ENCODE measurements at places on chromosomes 7 and 10.

GRCh38 chr10:25174461-25175230 is at the start of gene GPR158:
TSS of gene GPR158 (plus strand) at chr10:25175001. CDS start at chr10:25175421, 420 bp downstream.
- peaks cover 71% of the 10 kb centered on the region for H3K27me3 ChIP-seq
- H3K27ac ChIP-seq = no peak within 1 kb of the TSS
- peak within 1 kb of the TSS; percentile 45 for H3K4me3 ChIP-seq
- H3K4me1 ChIP-seq = peaks cover 18% of the 10 kb centered on the region
- DNase-seq = peak; percentile 62
- H3K36me3 ChIP-seq = no peaks in the 10 kb centered on the region

DNA sequence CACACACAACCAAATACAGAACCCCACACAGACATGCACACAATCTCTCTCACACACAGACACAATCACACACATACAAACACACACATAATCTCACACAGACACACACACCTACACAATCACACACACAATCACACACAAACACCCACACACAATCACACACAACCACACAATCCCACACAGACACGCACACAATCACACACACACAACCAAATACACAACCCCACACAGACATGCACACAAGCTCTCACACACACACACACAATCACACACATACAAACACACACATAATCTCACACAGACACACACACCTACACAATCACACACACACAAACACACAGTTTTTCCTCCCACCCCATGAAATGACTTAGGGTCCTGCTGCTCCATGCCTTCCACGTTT is 160.4 kb upstream of the PFKP start:
- no peak for DNase-seq
- H3K27ac ChIP-seq = no peak overlapping the region
- H3K27me3 ChIP-seq = peaks cover 39% of the 10 kb centered on the region
- H3K4me1 ChIP-seq = peaks cover 18% of the 10 kb centered on the region
- H3K4me3 ChIP-seq = no peak overlapping the region

GRCh38 chr7:80047856-80048459 is 86.7 kb upstream of the GNAI1 start:
- H3K27ac ChIP-seq = no peak overlapping the region
- no peaks in the 10 kb centered on the region for H3K27me3 ChIP-seq
- DNase-seq = no peak
- H3K4me3 ChIP-seq = no peak overlapping the region
- peaks cover 3% of the 10 kb centered on the region for H3K4me1 ChIP-seq

GRCh38 chr7:10429031-10429430 is 544.6 kb upstream of the PHF14 start:
- no peaks in the 10 kb centered on the region for H3K36me3 ChIP-seq
- no peak overlapping the region for H3K27ac ChIP-seq
- H3K4me3 ChIP-seq = no peak overlapping the region
- H3K27me3 ChIP-seq = no peaks in the 10 kb centered on the region
- no peak for DNase-seq

- no peak for DNase-seq
- no peak overlapping the region for H3K27ac ChIP-seq
- no peak overlapping the region for H3K4me3 ChIP-seq
Measured at GRCh38 chr10:82883603-82884002, 1008.6 kb downstream of the NRG3 start.

DNA sequence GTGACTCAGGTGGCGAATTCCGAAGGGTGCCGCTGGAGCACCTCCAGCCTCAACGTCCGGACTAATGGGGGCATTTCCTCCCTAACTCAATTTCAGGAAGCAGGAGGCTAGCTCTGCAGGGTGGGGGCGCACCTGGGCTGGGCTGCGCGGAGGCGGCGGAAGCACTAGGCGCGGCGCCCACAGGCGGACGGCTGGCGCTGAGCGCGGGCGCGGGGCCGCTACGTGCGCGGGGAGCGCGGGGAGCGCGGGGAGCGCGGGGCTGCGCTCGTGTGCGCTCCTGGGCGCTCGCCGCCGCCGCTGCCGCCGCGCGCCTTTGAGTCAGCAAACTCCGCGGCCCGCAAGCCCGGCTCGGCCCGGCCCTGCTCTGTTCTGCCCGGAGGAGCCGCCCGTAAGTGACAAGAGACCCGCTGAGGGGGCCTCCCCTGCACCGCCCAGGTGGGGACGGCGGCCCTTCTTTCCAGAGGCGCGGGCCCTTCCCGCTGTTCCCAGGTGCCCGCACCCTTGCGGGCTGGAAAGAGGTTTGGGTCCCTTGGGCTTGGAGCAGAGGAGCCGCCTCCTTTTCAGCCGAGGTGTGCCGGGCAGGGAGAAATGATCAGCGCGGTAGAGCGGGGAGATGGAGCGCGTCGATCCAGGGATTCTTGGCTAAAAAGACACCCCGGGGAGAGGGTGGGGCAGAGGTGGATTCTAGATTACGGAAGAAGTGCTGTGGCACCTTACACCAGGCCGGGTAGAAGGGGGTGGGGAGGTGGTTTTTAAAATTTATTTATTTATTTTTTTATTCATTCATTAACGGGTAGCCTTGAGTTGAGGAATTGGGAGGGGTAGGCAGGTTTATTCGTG is at the start of gene SNX10:
TSS of gene SNX10 (plus strand) at position 164 of the 840 bp plus-strand sequence. CDS start 54,581 bp downstream, outside the sequence.
- H3K27ac ChIP-seq = peak within 1 kb of the TSS; percentile 90
- H3K4me1 ChIP-seq = peaks cover 41% of the 10 kb centered on the region
- H3K27me3 ChIP-seq = no peaks in the 10 kb centered on the region
- peak within 1 kb of the TSS; percentile 91 for H3K4me3 ChIP-seq
- H3K36me3 ChIP-seq = peaks cover 17% of the 10 kb centered on the region
- peak; percentile 78 for DNase-seq

GRCh38 chr10:119441921-119442757 is 100.4 kb downstream of the RGS10 start:
- no peak for DNase-seq
- no peak overlapping the region for H3K4me3 ChIP-seq
- peaks cover 8% of the 10 kb centered on the region for H3K4me1 ChIP-seq

GRCh38 chr10:46556515-46557318 is at the start of gene GPRIN2:
TSS of gene GPRIN2 (minus strand) at chr10:46556658. CDS start at chr10:46550736, 5,922 bp downstream.
- no peaks in the 10 kb centered on the region for H3K27me3 ChIP-seq
- H3K36me3 ChIP-seq = no peaks in the 10 kb centered on the region
- no peak within 1 kb of the TSS for H3K27ac ChIP-seq
- DNase-seq = peak; percentile 27

GRCh38 chr10:110059925-110060324 is 52.1 kb downstream of the ADD3 start:
- H3K4me1 ChIP-seq = peaks cover 82% of the 10 kb centered on the region
- H3K27ac ChIP-seq = peak overlapping the region; percentile 75
- no peaks in the 10 kb centered on the region for H3K27me3 ChIP-seq
- no peaks in the 10 kb centered on the region for H3K36me3 ChIP-seq
- no peak overlapping the region for H3K4me3 ChIP-seq
